ENCODE measurements at places on chromosomes 6 and 20. TPM values are rescaled to one million over a fixed set of nuclear protein-coding genes. Genes with fewer than 3 reads are reported as not detected.

GRCh38 chr6:92110403-92110802, 1309.0 kb downstream of the EPHA7 start:
- no peak for DNase-seq

DNA sequence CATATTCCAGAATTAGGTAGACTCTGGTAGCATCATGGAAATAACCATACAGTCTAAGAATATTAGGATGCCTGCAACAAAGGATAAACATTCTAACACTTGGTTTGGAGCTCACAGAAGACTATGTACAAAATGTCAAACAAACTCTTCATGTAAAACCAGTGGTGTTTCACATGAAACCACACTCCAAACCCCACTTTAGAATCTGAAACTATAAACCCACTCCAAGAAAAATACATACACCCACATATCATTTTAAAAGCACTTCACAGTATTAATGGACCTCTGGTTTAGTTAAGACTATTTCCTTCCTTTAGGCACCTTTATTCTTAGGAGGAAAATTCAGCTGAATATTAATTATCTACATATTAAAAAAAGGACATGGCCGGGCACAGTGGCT, 10.5 kb downstream of the AURKA start:
- DNase-seq: no peak

The MAPK13 gene
- 50.9 TPM for total RNA-seq

DNA sequence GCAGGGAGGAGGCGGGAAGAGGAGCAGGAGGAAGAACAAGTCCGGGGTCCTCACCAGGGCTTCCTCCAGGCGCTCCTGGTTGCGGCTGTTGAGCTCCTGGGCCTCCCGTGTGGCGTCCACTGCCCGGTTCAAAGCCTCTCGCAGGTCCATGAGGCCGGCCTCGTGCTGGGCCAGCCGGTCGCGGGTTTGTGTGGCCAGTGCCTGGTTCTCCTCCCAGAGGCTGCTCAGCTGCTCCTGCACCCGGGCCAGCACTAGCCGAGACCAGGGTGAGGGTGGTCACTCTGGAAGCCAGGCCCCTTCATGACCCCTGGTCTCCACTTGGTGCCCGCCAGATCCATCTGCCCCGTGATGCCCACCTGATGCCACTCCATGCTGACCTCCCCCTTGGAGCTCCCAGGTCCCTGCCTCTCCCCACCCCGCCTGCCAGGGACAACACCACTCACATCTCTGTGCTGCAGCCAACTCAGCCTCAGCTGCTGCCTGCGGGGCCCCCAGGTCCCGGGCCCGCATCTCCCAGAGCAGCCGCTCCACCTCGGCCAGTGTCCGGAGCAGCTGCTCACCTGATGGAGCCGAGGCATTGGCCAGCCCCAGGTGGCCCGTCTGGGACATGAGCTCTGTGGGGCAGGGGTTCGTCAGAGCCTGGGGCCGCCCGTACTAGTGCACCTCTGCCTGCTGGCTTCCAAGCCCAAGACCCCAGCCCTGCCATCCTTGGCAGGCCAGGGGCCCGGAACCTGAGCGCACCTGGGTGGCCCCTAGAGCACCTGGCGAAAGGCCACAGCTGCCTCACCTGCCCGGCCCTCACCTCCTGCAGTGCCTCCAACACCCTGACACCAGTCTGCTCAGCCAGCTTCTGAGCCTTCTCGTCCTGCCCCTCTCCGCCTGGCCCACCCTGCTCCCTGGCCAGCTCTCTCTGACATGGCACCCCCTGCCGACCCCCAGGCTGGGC, 15.9 kb downstream of the ADRM1 start:
- no peak for DNase-seq

DNA sequence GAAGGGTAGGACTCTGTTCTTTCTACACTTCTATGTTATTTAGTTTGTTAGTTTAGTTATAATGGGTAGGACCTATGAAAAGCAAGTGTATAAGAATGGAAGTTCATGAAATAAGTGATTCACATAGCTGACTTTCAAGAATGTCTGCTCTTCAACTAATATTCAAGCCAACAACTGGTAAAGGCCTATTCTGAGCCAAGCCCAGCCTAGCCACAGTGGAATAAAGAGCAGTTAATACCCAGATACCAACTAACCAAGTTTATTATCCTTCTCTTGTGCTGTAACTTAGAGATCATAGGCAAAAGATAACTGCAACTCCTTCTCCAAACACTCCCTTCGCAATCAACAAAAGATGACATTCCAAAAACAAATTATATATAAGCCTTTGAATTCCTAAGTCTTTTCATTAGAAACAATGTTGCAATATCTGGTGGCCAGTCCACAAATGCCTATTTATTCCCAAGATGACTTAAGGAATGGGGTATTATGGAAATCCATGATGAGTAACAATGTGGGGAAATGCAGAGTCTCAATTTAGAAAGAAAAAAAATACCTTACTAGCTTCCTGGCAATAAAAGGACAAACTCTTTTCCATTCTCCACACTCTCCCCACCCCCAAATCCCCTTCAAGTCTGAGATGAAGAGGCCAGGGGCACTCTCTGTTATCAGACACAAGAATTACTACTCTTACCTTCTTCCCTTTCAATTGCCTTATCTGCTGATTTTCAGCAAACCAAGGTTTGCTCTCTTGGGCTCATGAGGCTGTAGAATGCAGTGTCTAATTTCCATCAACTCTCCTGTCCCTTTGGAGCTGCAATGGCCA, 27.4 kb downstream of the BTBD9 start:
- no peak for DNase-seq

GRCh38 chr20:52963131-52963530, 9.0 kb upstream of the TSHZ2 start:
- no peak for DNase-seq

The RUNX2 gene
- total RNA-seq: 1.6 TPM

GRCh38 chr20:2145376-2145775, 43.7 kb downstream of the STK35 start:
- DNase-seq: no peak
